ENCODE measurements at places on chromosomes 7 and 10. TPM values are rescaled to one million over a fixed set of nuclear protein-coding genes. Genes with fewer than 3 reads are reported as not detected.

- H3K27me3 ChIP-seq = no peaks in the 10 kb centered on the region
- no peak for DNase-seq
- no peak overlapping the region for H3K4me3 ChIP-seq
- no peaks in the 10 kb centered on the region for H3K36me3 ChIP-seq
- no peak overlapping the region for H3K27ac ChIP-seq
- peaks cover 47% of the 10 kb centered on the region for H3K4me1 ChIP-seq
Observed at GRCh38 chr10:30420766-30421165, 13.2 kb upstream of the MAP3K8 start.

GRCh38 chr10:22280078-22280477 is 36.1 kb upstream of the COMMD3 start:
- no peak overlapping the region for H3K4me3 ChIP-seq
- no peaks in the 10 kb centered on the region for H3K4me1 ChIP-seq
- peaks cover 10% of the 10 kb centered on the region for H3K27me3 ChIP-seq
- H3K36me3 ChIP-seq = no peaks in the 10 kb centered on the region

DNA sequence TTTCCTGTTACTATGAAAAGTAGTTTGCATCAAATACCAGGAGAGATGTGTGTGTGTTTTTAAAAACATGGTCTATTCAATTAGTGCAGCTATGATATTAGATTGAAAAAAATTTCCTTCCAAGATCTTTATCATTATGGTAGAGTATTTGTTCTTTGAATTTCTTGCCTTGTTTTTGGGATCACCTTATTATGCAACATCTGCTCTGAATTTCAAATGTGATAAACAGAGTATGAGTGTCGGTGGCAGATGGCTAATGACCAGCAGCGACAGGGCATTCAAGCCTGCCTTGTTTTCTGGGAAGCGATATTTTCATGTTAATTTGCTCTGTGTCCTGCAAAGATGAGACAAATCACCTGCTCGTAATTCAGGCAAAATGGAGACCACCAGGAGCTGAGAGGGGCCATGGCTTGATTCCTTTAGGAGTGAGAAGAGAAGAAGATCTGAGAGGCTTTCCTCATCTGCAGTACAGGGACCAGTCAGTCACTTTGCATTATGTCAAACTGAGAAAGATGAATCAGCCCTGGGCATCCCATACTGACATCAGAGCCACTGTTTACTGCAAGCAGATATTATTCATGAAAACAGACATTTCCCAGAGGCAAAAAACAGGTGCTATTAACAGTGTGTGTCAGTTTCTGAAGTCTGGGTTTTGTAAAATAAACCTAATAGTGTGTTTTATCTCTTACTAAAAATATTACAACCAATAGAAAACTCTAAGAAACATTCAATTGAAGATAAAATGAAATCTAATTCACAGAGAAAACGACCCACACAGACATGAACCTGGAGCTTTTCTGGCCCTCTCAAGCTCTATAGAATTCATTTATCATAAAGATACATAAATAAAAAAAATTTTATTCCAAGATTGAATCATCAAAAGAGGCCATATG is 67.6 kb downstream of the CDK6 start:
- peak overlapping the region; percentile 85 for H3K27ac ChIP-seq
- peaks cover 66% of the 10 kb centered on the region for H3K36me3 ChIP-seq
- H3K4me3 ChIP-seq = peak overlapping the region; percentile 47
- DNase-seq = peak; percentile 20

SYPL1 gene
- total RNA-seq = 24.9 TPM

PHYHIPL gene
- total RNA-seq = not detected

SPDYE18 gene
- 0.44 TPM for total RNA-seq
